CD4-positive, alpha-beta T cell treated with Interleukin-17A for 1 hour (primary cell): ENCODE measurements at places on chromosomes 5 and 9.

DNA sequence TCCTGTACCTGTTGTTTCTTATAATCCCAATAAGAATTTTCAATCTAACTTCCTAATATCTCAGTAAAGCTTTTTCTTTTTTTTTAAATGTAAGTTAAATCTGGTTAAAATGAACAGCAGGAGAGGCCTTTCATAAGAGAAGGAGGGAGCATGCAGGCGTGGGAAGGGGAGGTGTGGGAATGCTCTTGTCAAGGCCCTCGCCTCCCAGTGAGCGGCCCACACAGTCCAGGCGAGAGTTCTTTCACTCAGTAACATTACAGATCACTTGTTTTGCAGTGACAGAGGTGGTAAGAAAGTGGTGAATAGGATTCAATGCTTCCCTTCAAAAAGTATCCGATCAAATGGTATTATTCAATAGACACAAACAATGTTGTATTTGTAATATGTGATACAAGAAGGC lies 125.0 kb downstream of the EPB41L4A start:
- DNase-seq: no peak

DNA sequence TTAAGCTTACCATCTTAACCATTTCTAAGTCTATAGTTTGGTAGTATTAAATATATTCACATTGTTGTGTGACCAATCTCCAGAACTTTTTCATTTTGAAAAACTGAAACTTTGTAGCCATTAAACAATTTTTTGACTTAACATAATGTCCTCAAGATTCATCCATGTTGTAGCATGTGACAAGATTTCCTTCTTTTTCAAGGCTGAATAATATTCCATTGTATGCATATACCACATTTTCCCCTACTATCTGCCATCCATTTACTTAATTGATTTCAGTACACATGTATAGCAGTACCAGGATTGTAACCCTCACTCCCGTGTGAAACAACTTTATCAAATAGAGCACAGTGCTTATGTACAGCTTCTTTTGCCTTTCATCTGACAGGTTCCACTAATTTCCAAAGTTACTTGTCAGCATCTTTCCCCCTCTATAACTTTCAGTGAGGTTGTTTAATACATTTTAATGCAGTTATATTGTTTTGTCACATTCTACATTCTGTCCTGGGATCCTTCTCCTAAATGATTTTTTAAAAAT lies 7.4 kb upstream of the GNPDA1 start:
- no peak for DNase-seq

- DNase-seq: no peak
These were observed 36.4 kb upstream of the ADAMTS2 start for GRCh38 chr5:179381691-179382090.

GRCh38 chr5:177344891-177345290 lies 6.6 kb downstream of the LMAN2 start:
- no peak for DNase-seq

DNA sequence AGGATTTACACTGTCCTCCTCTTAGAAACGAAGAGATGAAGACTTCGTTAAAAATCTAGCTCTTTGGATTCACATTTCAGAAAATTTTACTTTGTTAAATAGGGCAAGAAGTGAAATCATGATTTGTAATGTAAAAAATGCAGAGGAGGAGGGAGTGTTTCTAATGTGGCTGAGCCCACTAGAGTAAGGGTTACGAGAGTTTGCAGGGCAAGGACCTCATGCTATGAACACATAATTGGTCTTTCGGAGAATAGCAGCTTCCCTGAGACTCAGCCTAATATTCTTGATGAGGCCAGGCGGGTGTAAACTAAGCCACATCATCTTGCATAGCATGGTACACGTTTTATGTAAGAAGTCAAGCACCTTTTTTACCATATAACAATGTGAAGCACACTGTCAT lies 191.0 kb upstream of the ADAMTS16 start:
- DNase-seq: no peak

GRCh38 chr5:154143211-154143641 lies 47.3 kb upstream of the GALNT10 start:
- DNase-seq: no peak

DNA sequence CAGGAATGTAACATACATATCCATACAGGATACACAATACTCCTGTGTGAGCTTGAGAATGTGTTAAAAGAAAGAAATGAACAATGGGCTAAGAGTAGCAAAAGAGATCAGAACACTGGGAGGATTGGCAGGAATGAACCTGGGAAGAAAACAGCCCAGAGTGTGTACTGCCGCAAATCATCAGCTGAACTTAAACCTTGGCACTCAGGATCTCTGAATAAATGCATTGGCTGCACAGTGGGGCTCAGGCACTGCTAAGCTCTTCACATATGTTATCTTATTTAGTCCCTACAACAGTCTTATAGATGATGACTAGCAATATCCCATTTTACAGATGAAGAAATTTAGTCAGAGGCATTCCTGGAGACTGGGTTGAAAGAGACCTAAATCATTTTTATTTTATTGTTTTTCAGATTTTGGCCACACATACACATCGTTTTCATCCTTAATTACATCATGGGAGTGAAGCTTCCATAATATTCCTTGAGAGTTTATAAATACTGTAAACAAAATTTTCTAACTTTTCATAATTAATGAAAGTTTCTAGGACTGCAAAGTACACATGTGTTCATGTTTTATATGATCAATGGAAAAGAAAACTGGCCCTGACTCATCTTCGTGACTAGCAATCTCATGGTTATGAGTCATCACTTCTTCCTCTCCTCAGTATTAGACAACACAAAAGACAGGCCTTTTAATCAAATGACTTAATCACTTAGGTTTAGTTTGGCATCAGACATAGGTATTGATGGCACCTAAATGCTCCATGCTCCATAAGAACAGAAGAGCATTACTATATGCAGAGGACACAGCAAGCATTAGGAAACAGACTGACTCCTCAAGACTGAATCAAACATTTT lies 59.2 kb downstream of the CDH18 start:
- no peak for DNase-seq

DNA sequence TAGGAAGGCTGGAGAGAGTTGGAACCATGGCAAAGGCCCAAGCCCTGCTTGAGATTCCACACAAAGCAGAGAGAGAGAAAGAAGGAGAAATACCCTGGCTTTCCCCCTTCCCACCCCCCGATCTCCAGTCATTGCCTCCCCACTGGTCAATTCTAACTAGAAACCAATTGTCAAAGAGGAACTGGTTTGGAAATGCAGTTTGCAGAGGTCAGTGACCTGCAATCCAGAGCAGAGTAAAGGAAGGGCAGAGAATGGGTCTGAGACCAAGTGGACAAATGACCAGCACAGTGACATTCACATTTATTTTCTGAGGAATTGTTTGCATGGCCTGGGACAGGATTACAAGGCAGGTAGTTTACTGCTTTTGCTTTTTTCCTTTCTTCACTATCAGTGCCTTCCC lies 37.5 kb upstream of the ZFYVE16 start:
- DNase-seq: no peak

GRCh38 chr5:37696190-37697021 lies 143.4 kb downstream of the GDNF start:
- no peak for DNase-seq

GRCh38 chr5:34772267-34773098 lies 66.5 kb upstream of the TTC23L start:
- no peak for DNase-seq

DNA sequence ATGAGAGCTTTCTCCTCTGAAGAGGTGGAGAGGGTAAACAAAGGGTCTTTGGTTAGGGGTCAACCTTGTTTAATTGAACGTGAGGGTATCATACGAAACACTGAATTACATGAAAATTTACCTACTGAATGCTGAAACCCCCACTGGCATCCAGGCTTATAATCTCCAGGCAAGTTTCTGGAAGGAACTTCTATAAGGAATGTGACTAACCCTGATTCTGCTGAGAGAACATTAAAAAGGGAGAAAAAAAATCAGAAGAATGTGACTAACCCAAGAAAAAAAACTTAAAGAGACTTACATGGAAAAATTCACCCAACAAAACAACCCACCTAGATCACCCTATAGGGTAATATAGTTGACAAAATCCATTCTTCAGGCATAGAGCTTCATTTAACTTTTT lies 55.5 kb downstream of the APC start:
- DNase-seq: no peak

GRCh38 chr9:127426756-127427155 lies 2.6 kb downstream of the ZNF79 start:
- no peak for DNase-seq

GRCh38 chr5:146703899-146704298 lies 174.7 kb downstream of the PPP2R2B start:
- no peak for DNase-seq

- no peak for DNase-seq
These were observed 6.8 kb downstream of the INVS start for GRCh38 chr9:100105861-100106260.

DNA sequence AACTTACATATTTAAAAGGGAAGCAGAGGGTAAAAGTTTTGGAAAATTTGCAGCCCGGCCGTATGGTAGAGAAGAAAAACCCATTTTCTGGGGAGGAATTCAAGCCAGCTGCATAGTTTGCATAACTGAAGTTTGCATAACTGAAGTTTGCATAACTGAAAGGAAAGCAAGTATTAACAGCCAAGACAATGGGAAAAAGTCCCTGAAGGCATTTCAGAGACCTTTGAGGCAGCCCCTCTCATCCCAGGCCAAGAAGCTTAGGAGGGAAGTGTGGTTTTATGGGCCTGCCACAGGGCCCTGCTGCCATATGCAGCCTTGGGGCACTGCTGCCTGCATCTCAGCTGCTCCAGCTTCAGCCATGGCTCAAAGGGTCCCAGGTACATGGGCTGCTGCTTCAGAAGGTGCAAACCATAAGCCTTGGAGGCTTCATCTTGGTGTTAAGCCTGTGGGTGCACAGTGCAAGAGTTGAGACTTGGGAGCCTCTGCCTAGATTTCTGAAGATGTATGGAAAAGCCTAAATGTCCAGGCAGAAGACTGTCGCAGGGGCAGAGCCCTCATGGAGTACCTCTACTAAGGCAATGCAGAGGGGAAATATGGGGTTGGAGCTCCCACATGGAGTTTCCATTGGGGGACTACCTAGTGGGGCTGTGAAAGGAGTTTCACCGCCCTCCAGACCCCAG lies 36.9 kb upstream of the CXCL14 start:
- no peak for DNase-seq

DNA sequence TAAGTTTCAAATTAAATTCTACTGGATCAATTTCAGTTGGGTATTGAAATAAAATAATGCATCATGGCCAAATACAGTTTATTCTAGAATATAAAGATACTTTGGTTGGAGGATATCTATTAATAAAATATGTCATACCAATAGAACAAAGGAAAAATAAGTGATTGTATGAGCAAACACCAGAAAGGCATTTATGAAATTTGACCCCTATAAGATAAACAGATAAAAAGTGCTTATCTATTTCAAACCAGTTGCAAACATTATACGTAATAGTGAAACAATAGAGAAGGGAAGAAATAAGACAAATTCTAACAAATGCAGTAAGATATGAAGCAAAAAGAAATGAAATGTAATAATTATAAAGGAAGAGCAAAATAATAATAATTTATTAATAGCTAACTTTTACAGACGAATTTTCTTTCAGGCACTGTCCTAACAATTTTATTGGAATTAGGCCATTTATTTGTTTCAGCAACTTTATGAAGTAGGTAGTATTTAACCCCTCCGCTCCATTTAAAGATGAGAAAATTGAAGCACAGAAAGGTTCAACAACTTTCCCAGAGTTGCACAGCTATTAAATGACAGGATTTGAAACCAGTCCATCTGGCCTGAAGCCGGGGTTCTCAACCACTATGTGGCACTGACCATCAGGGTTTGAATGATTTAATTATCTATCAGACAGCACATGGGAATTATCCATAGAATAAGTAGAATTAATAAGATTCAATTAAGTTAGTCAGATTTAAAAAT lies 20.8 kb downstream of the ANKRD55 start:
- DNase-seq: no peak
